ENCODE measurements at places on chromosomes 16 and 17. TPM values are rescaled to one million over a fixed set of nuclear protein-coding genes. Genes with fewer than 3 reads are reported as not detected.

The RASL10B gene
- not detected for total RNA-seq

The OTOA gene
- not detected for total RNA-seq

The FAM222B gene
- 20.0 TPM for total RNA-seq

The WFDC1 gene
- not detected for total RNA-seq

The IGF2BP1 gene
- total RNA-seq = not detected

The TBC1D3C gene
- not detected for total RNA-seq

- DNase-seq = peak; percentile 71
Measured at GRCh38 chr17:19645734-19646201, 2.8 kb upstream of the ALDH3A2 start.

- DNase-seq = no peak
Measured at GRCh38 chr17:49051269-49051668, 54.1 kb downstream of the IGF2BP1 start.

DNA sequence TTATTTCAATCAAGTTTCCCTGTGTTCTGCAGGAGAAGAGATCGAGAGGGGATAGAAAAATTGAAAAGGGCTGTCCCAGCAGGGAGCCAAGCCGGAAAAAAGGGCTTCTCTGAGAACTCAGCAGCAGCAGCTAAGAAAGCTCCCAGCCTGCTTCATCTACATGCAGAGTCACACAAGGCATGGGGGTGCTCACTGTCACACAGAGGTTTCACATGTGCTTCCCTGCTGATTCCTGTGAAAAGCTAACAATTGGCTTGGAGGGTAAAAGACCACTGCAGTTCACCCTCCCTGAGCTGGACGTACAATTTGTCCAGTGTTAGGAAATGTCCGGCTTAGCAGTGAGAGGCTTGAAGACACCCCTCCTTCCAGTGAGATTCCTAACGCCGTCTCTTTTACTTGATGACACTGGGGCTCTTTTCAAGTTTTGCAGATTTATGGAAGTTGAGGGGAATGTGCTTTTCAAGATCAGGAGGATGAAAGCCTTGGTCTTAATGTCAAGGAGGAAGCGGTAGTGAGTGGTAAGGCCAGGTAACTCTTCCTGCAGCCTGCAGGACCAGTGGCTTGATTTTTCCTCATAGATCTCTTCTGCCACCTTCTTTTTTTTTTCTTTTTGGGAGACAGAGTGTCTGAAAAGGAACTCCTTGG is 85.6 kb downstream of the WNT3 start:
- no peak for DNase-seq

DNA sequence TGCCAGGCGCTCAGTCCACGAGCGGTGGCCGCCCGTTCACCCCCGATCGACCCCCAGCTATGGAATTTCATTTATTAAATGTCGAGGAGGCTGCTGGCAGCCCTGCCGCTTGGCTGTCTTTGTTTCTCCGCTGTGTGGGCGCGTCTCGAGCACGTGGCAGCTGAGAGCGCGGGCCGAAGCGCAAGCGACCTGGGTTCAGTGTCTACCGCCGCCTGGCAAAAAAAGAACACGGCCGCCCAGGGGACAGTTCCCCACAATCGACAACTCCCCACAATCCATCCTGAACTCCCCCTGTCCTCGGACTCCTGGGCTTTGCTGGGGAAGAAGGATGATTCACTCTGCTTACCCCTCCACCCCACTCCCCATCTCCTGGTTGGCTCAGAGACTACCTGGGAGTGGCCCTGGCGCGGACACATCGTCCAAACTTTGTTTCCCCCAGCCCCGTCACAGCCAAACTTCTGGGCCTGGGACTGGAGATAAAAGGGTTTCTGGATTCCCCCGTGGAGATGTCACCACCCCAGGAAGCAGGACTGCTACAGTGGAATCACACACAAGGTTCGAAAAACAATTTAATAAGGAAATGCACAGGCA is 1.7 kb upstream of the ANKRD13B start:
- DNase-seq = no peak

GRCh38 chr17:10278218-10278617 is 79.8 kb upstream of the GAS7 start:
- DNase-seq = no peak

DNA sequence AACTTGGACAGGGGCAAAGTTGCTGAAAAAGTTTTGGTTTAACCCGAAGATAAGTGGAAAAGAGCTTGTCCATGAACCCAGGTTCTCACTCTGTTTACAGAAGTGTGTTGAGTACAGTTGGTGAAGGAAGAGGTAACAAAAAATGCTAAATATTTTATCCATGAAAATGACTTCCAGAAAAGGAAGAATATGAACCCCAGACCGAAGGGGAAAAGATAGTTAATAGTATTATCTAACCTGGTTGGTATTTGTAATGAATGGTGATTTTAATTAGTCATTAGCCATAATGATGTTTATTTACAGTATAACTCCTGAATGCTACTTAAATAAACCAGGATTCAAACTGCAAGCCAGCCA is 574 bp upstream of the TMEM106A start:
- DNase-seq = no peak

DNA sequence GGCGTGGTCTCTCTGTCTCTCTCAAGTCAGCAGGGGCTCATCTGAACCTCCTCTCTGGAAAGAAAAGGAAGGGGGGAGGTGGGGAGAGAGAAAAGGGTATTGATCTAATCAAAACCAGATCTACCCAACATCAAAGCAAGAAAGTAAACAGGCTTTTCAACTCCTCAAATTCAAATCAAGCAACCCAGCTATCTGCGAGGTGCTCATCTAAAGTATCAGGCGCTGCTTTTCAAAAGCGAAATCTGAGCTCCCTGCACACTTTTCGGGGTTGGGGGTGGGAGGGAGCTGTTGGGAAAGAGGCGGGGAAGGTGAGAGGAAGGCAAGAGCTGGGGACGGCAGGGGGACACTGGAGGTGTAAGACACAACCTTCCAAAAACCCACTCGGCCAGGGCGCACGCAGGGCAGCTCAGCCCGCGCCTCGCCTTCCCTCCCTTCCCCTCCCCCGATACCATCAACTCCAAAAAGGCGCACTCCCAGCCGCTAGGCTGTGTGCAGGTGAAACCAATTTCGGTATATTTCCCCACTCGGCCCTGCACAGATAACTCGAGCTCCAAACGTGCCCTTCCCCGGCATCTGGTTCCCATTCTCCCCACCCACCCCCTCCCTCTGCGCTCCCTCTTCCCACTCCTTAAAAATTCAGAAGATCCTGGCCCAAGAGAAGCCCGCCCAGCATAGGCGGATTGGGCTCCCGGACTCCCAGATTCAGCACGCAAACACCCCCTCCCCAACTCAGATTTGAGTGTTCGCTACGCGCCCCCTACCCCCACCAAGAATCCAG is 2.6 kb downstream of the AXIN2 start:
- no peak for DNase-seq

DNA sequence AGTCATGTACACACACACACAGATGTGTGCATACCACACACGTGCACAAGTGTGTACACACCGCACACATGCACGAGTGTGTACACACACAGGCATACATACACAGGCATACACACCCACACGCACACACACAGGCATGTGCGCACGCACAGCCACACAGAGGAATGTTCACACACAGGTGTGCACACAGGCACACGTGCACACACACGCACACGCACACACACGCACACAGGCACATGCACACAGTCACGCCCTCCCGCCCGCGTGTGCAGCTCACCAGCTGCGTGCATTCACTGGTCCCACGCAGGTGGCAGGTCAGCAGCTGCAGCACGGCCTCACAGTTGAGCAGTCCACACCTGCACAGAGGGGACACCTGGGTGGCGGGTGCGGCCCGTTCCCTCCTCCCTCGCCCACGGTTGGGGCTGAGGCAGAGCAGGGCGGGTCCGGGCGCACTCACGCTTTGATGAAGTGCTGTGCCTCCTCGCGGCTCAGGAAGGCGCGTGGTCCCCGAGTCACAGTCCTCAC is 7.7 kb downstream of the TEPSIN start:
- no peak for DNase-seq

DNA sequence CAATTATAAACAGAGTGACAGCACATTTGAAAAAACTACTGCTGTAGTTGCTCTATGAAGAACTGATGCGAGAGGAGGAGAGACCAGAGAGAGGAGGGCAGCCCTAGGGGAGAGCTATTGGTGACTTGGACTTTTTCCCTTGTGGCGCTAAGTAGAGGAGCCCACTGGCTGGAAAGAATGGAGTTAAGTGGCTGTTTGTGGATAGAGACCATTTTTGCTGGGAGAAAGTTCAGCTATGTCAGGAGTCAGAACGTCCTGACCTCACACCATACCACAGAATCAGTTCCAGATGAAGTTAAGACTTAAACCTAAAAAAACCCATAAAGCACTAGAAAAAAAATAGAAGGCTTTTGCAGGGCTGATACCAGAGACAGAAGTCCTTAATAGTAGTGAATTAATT is 2.0 kb downstream of the POLR2A start:
- no peak for DNase-seq
